Gastrocnemius medialis (tissue), 4 donors: ENCODE measurements at places on chromosomes 4 and X. TPM values are rescaled to one million over a fixed set of nuclear protein-coding genes. Genes with fewer than 3 reads are reported as not detected.
A peak's percentile ranks its signal among the peaks of the same experiment; 100 is the strongest.

GRCh38 chr4:187124331-187124730 is 400.7 kb upstream of the FAT1 start:
- no peaks in the 10 kb centered on the region for H3K36me3 ChIP-seq
- DNase-seq = no peak
- no peaks in the 10 kb centered on the region for H3K27me3 ChIP-seq
- H3K4me1 ChIP-seq = no peaks in the 10 kb centered on the region

GRCh38 chr4:24472161-24472510 is 112.2 kb downstream of the DHX15 start:
- H3K36me3 ChIP-seq = no peaks in the 10 kb centered on the region
- H3K4me3 ChIP-seq = peak overlapping the region; percentile 67
- H3K27me3 ChIP-seq = no peaks in the 10 kb centered on the region
- peaks cover 20% of the 10 kb centered on the region for H3K4me1 ChIP-seq

DNA sequence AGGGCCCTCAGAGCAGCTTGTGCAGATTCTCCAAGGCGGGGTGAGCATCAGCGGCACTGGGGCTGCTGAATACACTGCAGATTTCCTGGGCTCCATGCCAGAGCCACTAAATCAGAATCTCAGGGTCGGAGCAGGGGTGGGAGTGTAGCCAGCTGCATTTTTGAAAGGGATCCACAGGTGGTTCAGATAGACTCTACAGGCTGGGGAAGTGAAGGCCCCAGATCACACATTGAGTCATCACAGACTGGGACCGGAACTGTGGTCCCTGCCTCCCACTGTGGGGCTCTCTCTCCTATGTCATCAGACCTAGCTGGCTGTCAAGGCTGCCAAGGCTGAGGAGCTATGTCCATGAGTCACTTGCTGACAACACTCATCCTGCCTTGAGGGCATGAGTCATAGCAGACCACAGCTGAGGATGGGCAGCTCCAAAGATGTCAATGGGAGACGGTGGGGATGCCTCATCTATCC is 162.3 kb upstream of the MAMLD1 start:
- no peaks in the 10 kb centered on the region for H3K4me1 ChIP-seq
- peak; percentile 82 for DNase-seq
- H3K27ac ChIP-seq = peak overlapping the region; percentile 33
- no peak overlapping the region for H3K4me3 ChIP-seq

- H3K27me3 ChIP-seq = no peaks in the 10 kb centered on the region
- H3K36me3 ChIP-seq = no peaks in the 10 kb centered on the region
- DNase-seq = no peak
Observed at GRCh38 chr4:38080061-38080974, 120.1 kb downstream of the PTTG2 start.

DNA sequence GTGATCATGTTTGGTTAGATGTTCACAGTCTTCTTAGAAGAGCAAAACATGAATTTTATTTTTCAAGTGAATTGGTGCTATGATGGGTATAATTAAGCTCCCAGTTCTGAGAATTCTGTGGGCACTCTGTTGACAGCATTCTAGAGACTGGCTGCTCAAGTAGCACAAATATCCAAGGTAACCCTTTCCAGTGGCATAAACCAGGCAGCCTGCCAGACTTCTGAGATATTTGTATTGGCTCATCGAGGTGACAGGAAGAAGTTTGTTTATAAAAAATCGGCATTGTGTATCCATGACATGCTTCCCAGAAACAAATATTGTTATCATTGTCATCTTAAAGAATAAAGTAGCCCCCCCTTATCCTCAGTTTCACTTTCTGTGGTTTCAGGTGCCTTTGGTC is 28.3 kb downstream of the LANCL3 start:
- H3K4me1 ChIP-seq = no peaks in the 10 kb centered on the region
- no peaks in the 10 kb centered on the region for H3K36me3 ChIP-seq
- H3K4me3 ChIP-seq = no peak overlapping the region
- H3K27ac ChIP-seq = no peak overlapping the region

DNA sequence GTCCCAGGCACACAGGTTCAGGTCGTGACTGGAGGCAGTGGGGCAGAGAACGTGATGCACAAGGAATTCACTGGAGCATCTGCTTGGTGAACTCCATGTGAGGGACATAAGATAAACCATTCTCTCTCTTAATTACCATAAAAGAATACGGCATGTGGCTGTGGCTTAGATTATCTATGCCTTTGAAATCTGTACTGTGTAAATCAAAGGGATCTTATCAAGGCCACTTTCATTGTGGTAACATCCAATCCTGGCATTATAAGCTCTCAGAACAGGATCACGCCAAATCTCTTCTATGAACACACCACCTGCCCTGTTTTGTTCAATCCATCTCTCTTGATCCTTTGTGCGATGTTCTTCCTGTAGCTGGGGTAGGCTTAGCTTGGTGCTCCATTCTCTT is 192.3 kb downstream of the SPATA18 start:
- peaks cover 3% of the 10 kb centered on the region for H3K4me1 ChIP-seq
- DNase-seq = no peak
- H3K27ac ChIP-seq = no peak overlapping the region
- H3K27me3 ChIP-seq = no peaks in the 10 kb centered on the region
- no peak overlapping the region for H3K4me3 ChIP-seq

DNA sequence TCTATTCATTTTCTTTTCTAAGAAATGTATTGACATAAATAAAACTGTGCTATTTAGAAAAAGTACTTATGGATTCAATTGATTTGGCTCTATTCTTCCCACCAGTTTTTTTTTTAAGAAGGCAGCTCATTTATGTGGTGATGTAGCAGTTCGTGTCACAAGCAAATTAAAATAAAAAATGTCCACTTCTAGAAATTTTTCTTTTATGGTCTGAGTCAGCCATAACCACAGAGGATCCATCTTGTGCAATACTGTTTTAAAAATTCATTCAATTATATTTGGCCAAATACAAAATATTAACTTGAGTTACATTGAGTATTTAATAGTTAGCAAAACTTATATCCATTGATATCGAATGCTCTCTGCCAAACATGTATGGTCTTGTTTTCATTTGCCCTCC is 207.9 kb upstream of the FAT1 start:
- no peaks in the 10 kb centered on the region for H3K4me1 ChIP-seq
- no peaks in the 10 kb centered on the region for H3K36me3 ChIP-seq

GRCh38 chrX:101220662-101221260 is 1.2 kb downstream of the DRP2 start:
- H3K27me3 ChIP-seq = no peaks in the 10 kb centered on the region
- no peaks in the 10 kb centered on the region for H3K36me3 ChIP-seq
- DNase-seq = no peak
- H3K4me3 ChIP-seq = no peak overlapping the region
- no peaks in the 10 kb centered on the region for H3K4me1 ChIP-seq

GRCh38 chrX:136768469-136769084 is 12.2 kb downstream of the ARHGEF6 start:
- H3K4me1 ChIP-seq = peaks cover 20% of the 10 kb centered on the region
- DNase-seq = peak; percentile 81
- H3K27me3 ChIP-seq = no peaks in the 10 kb centered on the region
- H3K27ac ChIP-seq = peak overlapping the region; percentile 91

DNA sequence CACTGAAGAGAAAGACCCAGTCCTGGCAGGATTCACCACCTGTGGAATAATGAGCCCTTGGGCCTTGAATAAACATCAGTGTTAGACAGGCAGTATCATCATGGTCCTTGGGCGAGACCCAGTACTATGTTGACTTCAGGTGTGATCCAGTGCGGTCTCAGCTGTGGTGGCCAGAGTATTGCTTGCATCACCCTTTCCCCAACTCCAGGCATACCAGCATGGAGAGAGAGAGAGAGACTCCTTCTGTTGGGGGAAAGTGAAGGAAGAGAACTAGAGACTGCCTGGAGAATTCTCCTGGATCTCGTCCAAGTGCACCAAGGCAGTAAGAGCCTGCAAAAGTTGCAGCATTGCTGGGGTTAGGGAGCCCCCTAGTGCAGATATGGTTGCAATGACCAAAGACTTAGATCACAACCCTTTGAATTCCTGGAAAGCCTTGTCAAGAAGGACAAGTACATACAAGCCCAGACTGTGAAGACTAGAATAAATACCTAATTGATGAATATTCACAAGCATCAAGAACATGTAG is 61.1 kb upstream of the VAMP7 start:
- H3K4me1 ChIP-seq = no peaks in the 10 kb centered on the region
- H3K4me3 ChIP-seq = no peak overlapping the region
- no peaks in the 10 kb centered on the region for H3K27me3 ChIP-seq
- no peaks in the 10 kb centered on the region for H3K36me3 ChIP-seq
- H3K27ac ChIP-seq = no peak overlapping the region
- DNase-seq = peak; percentile 21

DNA sequence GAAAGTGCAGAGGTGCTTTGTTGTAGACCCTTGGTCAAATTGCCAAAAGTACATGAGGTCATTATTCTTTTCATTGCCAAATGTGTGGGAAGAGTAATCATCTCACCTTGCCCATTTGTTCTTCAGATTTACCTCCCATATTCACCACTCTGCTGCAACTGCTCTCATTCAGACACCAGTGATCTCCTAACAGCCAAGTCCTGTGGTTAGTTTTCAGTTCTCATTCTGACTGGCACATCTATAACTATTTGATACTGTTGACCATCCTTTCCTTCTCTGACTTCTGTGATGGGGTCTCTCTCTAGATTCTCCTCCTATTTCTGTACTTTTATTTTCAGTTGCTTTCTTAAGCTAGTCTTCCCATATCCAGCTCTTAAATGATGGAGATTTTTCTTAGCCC is 39.8 kb downstream of the GRIA3 start:
- DNase-seq = no peak
- H3K27ac ChIP-seq = no peak overlapping the region
- no peaks in the 10 kb centered on the region for H3K36me3 ChIP-seq
- H3K4me1 ChIP-seq = no peaks in the 10 kb centered on the region

DNA sequence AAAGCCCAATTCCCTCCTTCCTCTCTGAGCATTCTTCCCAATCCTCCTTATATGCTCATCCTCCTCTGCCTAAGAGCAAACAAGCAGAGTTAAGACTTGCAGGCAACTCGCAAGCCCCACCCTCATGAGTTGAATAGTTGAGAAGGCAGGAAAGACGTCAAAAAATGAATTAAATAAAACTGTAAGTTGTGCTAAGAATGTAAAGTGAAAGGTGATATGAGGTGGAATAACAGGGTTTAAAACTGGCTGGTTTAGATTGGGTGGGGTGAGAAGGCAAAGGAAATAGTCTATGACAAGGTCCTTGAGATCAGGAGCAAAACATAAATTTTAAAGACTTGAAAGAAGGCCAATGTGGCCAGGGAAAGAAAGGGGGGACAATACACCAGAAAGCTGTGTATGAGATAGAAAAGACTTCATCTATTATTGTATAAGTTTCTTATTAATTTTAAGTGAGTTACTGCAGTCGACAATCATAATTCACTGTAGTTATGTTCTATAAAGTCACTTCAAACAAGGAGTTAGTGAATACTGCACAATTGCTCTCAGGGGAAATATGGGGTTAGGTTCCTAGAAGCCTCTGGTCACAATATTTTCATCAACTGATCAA is 124.9 kb downstream of the RELL1 start:
- H3K27me3 ChIP-seq = no peaks in the 10 kb centered on the region
- no peak overlapping the region for H3K4me3 ChIP-seq
- H3K27ac ChIP-seq = no peak overlapping the region
- no peaks in the 10 kb centered on the region for H3K4me1 ChIP-seq

- peaks cover 37% of the 10 kb centered on the region for H3K4me1 ChIP-seq
- H3K36me3 ChIP-seq = no peaks in the 10 kb centered on the region
- peak; percentile 86 for DNase-seq
- peak overlapping the region; percentile 98 for H3K27ac ChIP-seq
- no peak overlapping the region for H3K4me3 ChIP-seq
Observed at GRCh38 chr4:3464911-3465697, 2.0 kb downstream of the DOK7 start.

DNA sequence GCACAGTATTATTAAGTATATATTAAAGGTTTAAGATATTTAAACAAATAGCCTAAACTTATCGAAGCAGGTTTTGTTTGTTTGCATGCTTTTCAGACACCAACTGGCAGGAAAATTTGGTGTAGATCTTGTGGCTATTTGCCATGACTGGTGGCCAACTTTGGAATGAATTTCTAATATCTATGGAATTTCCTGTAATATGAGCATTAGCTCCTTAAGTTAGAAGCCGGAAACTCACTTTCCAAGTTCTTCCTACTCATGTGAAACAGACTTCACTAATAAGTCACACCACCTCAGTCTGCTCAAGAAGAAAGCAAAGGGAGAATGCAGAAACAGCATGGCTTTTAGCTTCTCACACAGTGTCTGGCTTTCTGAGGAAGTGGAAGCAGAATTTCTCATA is 563.9 kb downstream of the GRXCR1 start:
- no peak overlapping the region for H3K4me3 ChIP-seq
- no peaks in the 10 kb centered on the region for H3K27me3 ChIP-seq
- H3K4me1 ChIP-seq = no peaks in the 10 kb centered on the region
- H3K27ac ChIP-seq = no peak overlapping the region

- no peaks in the 10 kb centered on the region for H3K36me3 ChIP-seq
- no peak for DNase-seq
- no peak overlapping the region for H3K27ac ChIP-seq
- no peak overlapping the region for H3K4me3 ChIP-seq
Observed at GRCh38 chrX:41970419-41970818, 47.1 kb upstream of the CASK start.

- no peaks in the 10 kb centered on the region for H3K36me3 ChIP-seq
- peaks cover 7% of the 10 kb centered on the region for H3K4me1 ChIP-seq
- H3K27ac ChIP-seq = peak overlapping the region; percentile 91
- peak; percentile 10 for DNase-seq
Observed at GRCh38 chrX:16785247-16786138, 773 bp upstream of the TXLNG start.

- H3K4me1 ChIP-seq = no peaks in the 10 kb centered on the region
- H3K27me3 ChIP-seq = no peaks in the 10 kb centered on the region
- H3K4me3 ChIP-seq = no peak overlapping the region
- no peak for DNase-seq
- no peaks in the 10 kb centered on the region for H3K36me3 ChIP-seq
Observed at GRCh38 chrX:109261279-109261678, 220.6 kb downstream of the GUCY2F start.

GRCh38 chrX:38318606-38319005 is 8.7 kb downstream of the RPGR start:
- H3K27me3 ChIP-seq = no peaks in the 10 kb centered on the region
- H3K4me1 ChIP-seq = no peaks in the 10 kb centered on the region
- DNase-seq = no peak
- H3K27ac ChIP-seq = no peak overlapping the region

GRCh38 chrX:129529685-129530281 is 6.5 kb upstream of the SMARCA1 start:
- H3K4me1 ChIP-seq = no peaks in the 10 kb centered on the region
- H3K27me3 ChIP-seq = no peaks in the 10 kb centered on the region
- DNase-seq = no peak
- H3K4me3 ChIP-seq = no peak overlapping the region
- H3K36me3 ChIP-seq = no peaks in the 10 kb centered on the region
- H3K27ac ChIP-seq = no peak overlapping the region

GRCh38 chr4:94856030-94856429 is 98.3 kb downstream of the BMPR1B start:
- H3K4me1 ChIP-seq = no peaks in the 10 kb centered on the region
- no peak for DNase-seq
- H3K27ac ChIP-seq = no peak overlapping the region
- H3K27me3 ChIP-seq = no peaks in the 10 kb centered on the region

HMX1 gene
- total RNA-seq = not detected

SRPX2 gene
- total RNA-seq = 14.8 TPM

PRDM5 gene
- 1.9 TPM for total RNA-seq

LDOC1 gene
- 1.0 TPM for total RNA-seq

TMEM35A gene
- total RNA-seq = not detected

TMEM31 gene
- not detected for total RNA-seq

VGLL1 gene
- total RNA-seq = not detected

ARMCX1 gene
- total RNA-seq = 13.9 TPM

CYTL1 gene
- not detected for total RNA-seq

MUC7 gene
- total RNA-seq = not detected

MAP7D2 gene
- total RNA-seq = not detected

DGAT2L6 gene
- total RNA-seq = not detected

ELF4 gene
- 0.70 TPM for total RNA-seq

GAK gene
- 48.3 TPM for total RNA-seq

MAGEA9B gene
- total RNA-seq = not detected

FAM9C gene
- total RNA-seq = not detected
